Stimulated activated CD4-positive, alpha-beta T cell treated with anti-CD3 and anti-CD28 coated beads, Interleukin-15, amount 100 ng/mL, for 48 hours (primary cell): ENCODE measurements at places on chromosomes 12 and 14.

GRCh38 chr12:23025372-23026016 is 400.5 kb downstream of the ETNK1 start:
- DNase-seq: no peak

- no peak for DNase-seq
Observed at GRCh38 chr12:22059976-22060647, 14.1 kb downstream of the CMAS start.

GRCh38 chr14:64755781-64756221 is 51.6 kb downstream of the PLEKHG3 start:
- peak; percentile 32 for DNase-seq

GRCh38 chr14:58637391-58638230 is at the start of gene DACT1:
DACT1 (plus strand) TSS chr14:58637962; CDS start chr14:58638203, 241 bp downstream.
- peak; percentile 52 for DNase-seq

- DNase-seq: no peak
Observed at GRCh38 chr12:121804417-121805111, 755 bp downstream of the SETD1B start.
